ENCODE measurements at places on chromosomes 1 and 21.

DNA sequence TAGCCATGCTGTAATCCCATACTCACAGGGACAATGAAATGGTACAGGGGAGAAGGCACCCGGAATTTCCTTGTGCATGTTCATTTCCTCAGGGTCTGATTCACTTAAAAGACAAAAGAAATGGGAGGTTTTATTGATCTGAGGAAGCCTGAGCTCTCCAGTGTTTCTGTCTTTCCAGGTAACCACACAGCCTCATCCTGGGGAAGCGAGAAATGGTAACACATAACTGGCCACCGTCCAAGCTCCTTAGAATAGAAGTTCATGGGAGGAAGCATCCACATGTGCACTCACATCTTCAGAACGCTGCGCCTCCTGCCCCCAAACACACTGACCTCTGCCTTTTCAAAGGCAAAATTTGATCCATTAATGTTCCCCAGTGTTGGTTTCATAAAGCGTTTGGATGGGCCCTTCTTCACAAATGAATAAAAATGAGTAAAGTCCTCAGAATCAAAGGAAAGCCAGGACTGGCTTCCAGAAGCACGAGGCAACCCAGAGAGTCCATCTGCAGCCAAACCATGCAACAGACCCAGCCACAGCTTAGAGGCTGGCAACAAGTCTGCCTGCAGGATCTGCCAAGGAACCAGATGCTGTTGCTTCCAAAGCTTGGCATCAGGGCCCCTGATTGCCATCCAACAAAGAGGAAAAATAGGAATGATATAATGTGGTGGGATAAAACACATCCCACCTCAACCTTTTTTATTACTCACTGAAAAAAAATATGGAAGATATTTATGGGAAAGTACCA is 120.3 kb downstream of the ZBTB18 start:
- DNase-seq = no peak

- no peak for DNase-seq
Measured at GRCh38 chr1:215472723-215473122, 94.4 kb upstream of the KCTD3 start.

DNA sequence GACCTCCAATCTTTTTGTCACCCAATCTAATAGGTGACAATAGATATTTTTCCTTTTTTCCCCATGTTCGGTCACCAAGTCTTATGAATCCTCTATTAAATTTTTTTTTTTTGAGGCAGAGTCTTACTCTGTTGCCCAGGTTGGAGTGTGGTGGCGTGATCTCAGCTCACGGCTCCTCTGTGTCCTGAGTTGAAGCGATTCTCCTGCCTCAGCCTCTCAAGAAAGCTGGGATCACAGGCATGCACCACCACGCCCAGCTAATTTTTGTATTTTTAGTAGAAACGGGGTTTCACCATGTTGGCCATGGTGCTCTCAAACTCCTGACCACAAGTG is 42.5 kb upstream of the MTF1 start:
- no peak for DNase-seq

- DNase-seq = no peak
Measured at GRCh38 chr1:41883507-41883906, 35.2 kb downstream of the HIVEP3 start.

DNA sequence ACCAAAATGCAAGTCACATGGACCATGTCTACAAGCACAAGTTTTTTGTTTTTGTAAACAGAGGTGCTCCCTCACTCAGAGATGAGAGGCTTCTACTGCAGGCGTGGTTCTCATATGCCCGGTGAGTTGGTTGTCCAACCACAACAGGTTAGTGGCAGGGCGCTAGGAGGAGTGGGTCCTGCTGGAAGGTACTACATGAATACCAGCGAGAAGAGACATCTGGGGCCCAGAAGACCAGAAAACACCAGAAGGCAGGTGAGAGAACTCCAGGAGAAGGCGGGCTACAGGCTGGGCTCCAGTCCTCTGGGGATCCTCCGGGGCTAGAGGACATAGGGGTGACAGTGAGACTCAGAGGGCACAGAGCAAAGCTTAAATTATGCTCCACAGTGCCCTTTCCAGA is 366.5 kb downstream of the MATN1 start:
- no peak for DNase-seq

GRCh38 chr21:22609802-22610201 is 1611.6 kb downstream of the NCAM2 start:
- DNase-seq = no peak

- DNase-seq = no peak
Measured at GRCh38 chr1:117634631-117635030, 28.8 kb downstream of the TENT5C start.

DNA sequence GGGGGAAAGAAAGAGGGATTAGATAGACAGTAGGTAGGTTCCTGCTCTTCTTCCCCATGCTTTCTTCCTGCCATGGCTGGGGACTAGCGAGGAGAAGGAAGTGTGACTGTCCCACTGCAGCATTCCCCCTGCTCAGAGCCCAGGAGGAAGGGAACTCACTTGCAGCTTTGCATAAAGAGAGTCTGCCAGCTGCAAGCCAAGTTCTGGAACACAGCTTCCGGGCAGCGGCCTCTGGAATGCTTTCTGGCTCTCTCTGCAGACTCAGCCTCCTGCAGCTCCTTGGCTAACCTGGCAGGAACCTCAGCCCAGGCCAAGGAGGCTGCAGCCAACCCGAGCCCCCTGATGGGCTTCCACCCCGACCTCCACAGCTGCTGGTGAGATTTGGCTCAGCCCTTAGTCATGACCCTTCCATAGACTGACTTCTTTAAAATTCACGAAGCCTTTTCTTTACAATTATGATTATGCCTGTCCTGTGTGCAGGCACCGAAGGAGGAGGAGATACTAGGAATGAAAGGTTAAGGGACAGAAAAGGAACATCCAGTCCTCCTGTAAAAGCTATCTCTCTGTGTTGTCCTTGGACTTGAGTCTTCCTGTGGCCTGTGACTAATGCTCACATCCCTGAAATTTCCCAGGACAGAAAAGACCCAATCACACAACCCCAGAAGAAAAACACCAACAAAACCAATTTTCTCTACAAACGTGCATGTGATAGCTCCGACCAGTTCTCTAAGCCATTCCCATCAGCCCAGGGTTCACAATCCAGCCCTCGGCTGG is 108.2 kb upstream of the OLIG2 start:
- DNase-seq = no peak

- no peak for DNase-seq
Measured at GRCh38 chr1:205348554-205349487, 7.9 kb downstream of the KLHDC8A start.

- no peak for DNase-seq
Measured at GRCh38 chr1:106944721-106945120, 111.8 kb upstream of the PRMT6 start.

DNA sequence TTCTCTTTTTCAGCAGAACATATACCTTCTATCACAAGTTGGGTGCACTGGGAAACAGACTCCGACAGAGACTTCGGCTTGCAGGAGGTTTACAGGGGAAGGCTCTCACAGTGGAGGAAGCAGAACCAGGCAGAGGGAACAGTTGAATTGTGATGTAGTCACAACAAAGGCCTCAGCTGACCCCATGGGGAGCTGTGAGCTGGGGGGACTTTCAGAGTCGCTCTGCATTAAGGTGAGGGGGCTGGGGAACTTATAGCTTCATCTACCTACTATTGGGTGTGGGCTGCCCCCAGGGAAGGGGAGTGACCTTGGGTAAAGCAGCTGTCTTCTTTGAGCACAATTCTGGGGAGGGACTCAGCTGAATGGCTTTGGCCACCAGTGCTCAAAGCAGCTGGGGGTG is 94.9 kb upstream of the POU3F1 start:
- DNase-seq = no peak

- DNase-seq = no peak
Measured at GRCh38 chr1:14974361-14974760, 179.2 kb upstream of the TMEM51 start.

GRCh38 chr1:219659005-219659600 is 46.2 kb upstream of the ZC3H11B start:
- DNase-seq = no peak

- no peak for DNase-seq
Measured at GRCh38 chr1:16969651-16970050, 10.8 kb downstream of the MFAP2 start.

All from hematopoietic multipotent progenitor cell (in vitro differentiated cells).